Nucleus accumbens (tissue), 56 donors: ENCODE measurements at places on chromosomes 5 and 9.

DNA sequence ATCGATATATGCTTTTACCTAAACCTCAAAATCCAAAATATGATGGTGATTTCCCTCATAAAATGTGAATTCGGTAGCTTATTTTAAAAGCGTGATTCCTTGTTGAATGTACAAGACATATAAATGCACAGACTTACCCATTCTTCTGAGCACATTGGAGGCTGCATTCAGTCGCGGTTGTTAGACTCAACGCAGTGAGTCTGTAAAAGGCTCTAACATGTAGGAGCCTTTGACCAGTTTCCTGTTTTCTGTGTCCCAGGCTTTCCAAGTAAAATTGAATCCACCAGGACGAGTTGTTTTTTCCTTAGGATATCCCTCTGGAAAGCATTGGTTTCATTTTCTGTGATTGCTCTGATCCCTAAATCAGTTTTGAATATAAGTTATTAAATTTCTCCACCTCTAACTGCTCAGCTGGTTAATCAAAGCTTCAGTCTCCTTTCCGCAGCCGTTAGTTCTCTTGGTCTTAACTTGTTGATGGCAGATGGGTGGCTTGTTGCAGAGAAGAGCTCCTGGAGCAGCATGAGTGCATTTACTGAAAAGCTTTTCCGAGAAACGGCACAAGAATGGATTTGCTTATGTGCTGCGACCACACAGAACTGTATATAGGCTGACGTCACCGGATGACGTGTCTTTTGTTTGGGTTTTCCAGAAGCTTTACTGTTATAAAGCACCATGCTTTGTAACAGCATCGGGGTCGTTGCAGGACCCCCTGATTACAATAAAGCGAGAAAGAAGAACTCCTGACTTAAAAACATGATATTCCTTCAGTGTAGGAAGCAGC lies at the start of gene LRRTM2:
Gene LRRTM2 (minus strand): TSS at position 565 of the 781 bp plus-strand sequence. CDS start 424 bp downstream, at position 141.
- peak; percentile 42 for DNase-seq

GRCh38 chr9:104143550-104143910 lies 49.4 kb downstream of the SMC2 start:
- no peak for DNase-seq

DNA sequence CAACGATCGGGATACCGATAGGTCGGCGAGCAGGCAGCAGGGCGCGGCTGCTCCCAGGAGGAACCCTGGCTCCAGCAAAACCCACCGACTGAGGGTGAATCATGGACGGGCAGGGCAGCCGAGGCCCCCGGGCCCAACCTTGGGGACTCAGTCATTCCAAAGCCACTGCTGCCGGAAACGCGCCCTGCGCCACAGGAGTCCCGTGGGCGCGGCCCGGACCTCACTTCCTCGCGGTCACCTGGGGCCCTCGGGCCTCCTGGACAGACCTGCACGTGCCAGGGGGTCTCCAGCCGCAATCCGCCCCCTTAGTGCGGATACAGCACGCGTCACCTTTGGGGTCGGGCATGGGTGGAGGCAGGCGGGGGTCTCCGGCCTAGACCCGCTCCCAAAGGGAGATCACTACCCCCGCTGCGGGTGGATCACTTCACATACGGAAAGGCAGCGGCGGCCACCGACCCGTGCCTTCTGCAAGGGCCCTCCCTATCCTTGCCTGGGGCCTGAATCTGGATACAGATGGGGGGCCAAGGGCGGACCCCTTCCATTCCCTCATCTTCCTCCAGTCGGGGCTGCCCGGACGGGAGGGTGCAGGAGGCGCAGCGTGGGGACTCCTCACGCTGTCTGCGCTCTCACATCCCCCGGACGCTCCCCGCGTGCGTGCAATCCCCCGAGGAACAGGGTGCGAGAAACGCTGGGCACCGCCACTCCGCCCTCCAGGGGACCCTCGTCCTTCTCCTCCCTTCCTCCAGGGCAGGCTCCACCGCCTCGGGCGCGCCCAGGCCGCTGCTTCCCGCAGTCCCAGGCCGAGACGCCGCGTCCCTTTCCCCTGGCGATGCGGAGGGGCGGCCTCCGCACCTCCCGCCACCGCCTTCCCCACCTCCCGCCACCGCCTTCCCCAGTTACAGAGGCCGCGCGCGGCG lies 586 bp downstream of the TXN start:
- DNase-seq: no peak

DNA sequence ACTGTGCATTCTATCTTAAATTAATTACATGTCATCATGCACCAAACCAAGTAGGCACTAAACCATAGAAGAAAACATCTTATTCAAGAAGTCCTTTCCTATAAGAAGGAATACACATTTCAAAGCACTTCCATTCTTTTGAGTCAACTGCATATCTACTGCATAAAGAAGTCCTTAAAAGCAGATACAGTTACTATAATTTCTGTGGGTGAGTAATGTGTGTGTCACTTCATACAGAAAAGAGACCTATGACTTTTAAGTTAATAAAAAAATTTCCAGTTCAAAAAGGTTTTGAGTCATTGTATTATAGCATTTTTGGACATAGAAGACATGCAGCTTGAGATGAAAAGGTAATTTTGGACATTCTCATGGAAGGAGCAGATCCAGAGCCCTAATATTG lies 125.0 kb downstream of the DTWD2 start:
- no peak for DNase-seq

DNA sequence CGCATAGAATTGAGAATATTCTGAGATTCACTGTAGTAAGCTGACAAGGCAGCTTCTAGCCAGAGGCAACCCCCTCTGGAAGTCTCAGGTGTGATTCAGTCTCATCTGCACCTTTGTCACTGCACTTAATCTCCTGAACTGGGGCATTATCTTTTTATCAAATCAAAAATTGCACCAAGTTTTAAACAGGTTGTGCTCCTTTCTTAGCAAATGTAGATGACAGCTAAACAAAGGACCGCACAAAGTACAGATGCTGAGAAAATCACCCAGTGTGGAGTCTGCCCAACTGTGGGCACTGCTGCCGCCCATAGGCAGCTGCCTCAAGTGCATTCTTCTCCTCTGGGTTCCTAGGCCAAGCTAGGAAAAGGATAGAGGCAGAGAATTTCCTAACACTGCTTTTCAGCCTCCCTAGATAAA lies 51.1 kb downstream of the STARD4 start:
- no peak for DNase-seq

DNA sequence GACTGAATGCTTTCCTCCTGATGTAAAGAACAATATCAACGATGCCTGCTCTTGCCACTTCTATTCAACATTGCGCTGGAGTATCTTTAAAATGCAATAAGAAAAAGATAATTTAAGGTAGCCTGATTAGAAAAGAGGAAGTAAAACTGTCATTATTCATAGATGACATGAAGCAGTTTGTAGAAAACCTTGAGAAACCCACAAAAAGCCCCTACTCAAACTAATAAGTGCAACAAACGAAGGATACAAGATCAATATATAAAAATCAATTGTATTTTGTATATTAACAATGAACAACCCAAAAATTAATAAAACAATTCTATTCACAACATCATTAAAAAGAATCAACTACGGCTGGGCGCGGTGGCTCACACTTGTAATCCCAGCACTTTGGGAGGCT lies 76.4 kb upstream of the CKMT2 start:
- DNase-seq: no peak
